ENCODE measurements at places on chromosomes 7 and 10.

DNA sequence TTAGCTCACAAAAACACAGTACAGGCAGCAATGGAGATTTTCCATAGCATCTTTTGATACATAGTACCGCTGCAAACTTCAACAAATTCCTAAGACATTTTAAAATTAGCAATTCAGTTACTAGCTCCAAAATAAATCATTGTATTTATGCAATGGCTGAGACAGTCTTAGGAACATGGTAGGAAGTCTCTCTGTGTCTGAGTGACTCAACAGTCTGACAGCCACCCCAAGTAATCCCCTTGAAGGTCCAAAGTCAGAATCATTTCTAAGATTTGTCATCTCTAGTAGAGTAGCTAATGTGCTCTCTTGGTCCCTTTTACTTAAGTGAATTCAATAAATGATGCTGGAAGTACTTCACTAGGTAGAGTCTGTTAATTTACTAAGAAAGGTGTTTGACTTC is 93.8 kb upstream of the NOBOX start:
- DNase-seq, result no peak

- no peak for DNase-seq
These were observed 19.2 kb downstream of the KCP start for GRCh38 chr7:128891110-128891941.

DNA sequence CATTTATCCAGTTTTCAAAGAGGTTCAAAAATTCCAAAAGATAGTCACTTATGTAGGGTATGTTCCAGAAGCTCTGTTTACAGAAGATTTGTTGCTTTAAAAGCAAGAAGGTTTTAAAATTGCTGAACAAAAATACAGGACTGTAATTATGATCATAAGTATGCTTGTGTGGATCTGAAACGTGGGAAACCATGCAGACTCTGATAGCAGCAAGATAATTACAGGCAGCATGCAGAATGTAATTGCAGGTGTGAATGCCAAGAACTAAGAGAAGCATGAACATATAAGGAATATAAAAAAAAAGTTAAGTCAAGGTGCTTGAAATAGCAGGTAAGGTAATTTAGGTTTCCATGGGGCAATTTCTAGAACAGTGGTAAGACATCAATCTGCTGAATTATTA is 405.7 kb downstream of the ARL4A start:
- DNase-seq, result no peak

GRCh38 chr7:134920026-134920753 is 66.1 kb upstream of the AGBL3 start:
- no peak for DNase-seq

- DNase-seq, result no peak
These were observed 98.5 kb downstream of the CABCOCO1 start for GRCh38 chr10:61760943-61761824.

- no peak for DNase-seq
These were observed 6.0 kb upstream of the DAGLB start for GRCh38 chr7:6453734-6454133.

DNA sequence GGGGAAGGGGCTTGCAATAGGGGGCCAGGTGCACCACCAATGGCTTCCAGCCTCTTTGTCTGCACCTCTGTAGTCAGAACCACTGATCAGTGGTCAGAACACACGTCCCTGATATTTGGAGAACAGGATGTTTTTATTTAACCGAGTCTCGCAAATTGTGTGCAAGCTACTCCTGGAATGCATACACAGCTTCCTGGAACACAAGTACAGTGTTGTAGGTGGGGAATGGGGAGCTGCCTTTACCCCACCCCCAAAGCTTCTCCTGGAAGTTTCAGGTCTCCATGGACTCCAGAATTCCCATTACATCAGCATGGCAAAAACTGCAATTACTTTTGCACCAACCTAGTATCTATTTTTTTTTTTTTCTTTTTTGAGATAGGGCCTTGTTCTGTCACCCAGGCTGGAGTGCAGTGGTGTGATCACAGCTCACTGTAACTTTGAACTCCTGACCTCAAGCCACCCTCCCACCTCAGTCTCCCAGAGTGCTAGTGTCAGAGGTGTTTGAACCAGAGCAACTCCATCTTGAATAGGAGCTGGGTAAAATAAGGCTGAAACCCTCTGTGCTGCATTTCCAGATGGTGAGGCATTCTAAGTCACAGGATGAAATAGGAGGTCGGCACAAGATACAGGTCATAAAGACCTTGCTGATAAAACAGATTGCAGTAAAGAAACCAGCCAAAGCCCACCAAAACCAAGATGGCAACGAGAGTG is 374.0 kb downstream of the CALN1 start:
- no peak for DNase-seq

DNA sequence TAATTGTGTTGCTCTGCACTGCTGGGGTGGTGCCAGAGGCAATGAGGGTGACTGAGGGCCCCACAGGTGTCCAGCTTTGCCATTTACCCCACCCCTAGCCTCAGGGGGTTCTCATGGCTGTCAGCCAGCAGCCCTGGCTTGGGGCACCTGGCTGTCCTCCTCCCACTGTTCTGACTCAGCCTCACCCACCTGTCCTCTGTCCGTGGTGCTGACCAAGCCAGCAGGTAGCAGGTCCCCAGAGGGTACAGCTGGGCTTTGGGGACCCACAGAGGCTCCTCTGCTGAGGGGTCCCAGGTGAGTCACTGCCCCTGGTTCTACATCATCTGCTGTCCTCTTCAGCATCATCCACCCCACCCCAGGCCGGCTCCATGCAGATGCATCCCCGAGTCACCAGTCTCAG is 32.2 kb upstream of the ZNF716 start:
- DNase-seq, result no peak

- DNase-seq, result no peak
These were observed 9.0 kb upstream of the MAFK start for GRCh38 chr7:1521456-1521855.

DNA sequence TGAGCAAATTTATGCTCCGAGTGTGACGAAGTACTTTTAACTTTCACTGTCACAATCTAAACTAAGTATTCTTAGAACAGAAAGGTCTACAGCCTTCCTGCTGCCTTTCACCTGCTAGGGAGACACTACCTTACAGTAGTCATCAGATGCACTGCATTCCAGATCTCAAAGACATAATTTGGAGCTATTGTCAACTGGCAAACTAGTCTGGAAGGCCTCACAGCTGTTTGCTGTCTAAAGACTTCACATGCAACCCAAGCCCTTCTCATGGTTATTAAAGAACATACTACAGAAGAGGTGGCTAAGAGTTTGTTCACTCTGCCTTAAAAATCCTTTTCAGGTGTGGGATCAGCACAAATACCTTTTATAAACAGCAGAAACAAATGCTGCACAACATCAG is 91.8 kb upstream of the KCNIP2 start:
- DNase-seq, result no peak

GRCh38 chr7:101085162-101085964 is at the start of gene TRIM56:
Gene TRIM56, plus strand, starts transcription at chr7:101085481. Its CDS starts 1,832 bp downstream, at chr7:101087313.
- peak; percentile 45 for DNase-seq

GRCh38 chr10:50552771-50553535 is 70.8 kb downstream of the SGMS1 start:
- DNase-seq, result no peak

DNA sequence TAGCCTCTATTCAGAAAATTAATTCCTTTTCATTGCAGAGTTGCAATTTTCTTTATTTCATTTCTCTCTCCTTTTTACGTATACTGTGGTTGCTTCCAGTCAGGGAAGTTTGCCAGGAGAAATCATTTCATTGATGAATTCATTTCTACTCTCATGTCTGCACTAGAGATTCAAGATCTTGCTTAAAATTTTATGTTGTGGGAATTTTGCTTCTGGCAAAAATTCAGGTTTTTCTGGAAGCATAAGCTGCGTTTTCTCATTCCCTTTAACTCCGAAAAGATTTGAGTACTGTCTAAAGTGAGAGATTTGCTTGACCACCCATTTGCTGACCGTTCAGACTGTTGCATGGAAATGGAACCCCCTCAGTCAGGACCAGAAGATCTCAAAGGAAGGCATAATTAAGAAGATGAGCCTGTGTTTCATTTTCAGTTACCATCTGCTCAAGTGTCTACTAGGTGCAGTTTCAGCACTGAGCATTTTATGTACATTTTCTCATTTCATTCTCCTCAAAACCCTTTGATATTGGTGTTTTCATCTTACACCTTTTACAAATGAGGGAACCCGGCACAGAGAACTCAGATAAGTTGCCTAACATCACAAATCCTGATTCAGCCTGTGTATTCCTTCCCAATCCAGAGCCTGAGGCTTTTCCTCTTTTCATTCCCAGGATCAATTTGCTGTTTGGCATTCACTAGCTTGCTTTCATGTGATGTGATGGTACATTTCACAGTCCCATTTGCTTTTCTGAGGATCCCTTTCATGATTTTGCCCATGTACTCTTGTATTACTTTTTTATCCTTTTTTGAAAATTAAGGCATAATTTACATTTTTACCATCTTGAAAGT is 3.9 kb downstream of the PTPRZ1 start:
- DNase-seq, result no peak

DNA sequence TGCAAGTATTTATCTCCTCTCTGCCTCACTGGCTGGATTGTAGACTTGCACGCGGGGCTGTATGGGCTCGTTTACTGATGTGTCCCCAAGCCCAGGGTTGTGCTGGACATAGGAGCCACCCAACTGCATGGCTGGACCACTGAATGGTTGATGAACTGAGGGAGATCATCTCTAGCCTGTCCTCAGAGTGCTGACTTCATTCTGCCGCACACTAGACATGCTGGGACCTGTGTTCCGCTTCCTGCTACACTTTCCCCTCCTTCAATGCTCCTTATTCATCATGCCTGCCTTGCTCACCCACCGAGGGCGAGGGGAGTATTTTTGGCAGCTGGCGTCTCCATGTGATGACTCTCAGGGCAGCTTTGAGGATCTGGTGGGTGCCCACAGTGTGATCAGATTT is 440.2 kb downstream of the GLRX3 start:
- no peak for DNase-seq

GRCh38 chr7:92766461-92767003 is 69.8 kb downstream of the CDK6 start:
- DNase-seq, result no peak

DNA sequence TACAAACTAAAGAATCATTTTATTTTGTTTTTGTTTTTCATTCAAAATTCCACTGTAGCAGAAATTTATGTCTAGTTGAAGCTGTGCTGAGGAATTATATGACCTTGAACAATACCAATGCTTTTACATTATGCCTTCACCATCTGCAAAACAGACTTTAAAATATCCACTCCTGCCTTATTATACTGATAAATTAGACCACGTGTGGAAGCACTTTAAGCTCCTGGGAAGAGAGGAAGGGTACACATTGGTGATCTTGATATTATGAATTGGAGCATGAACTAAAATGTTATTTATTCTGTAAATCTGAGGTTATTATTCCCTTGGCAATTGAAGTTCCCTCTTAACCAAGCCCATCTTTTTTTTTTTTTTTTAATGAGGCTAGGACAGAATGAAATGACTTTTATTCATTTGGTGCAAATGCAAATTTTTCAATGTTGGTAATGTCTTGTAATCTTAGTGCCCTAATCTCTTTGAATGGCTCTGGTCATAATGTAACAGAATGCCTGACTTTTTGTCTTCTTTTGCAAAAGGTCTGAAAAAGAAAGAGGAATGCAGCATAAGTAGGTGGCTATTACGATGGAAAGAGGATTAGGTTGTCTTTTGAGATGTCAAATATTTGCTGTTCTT is 139.9 kb upstream of the COBL start:
- DNase-seq, result no peak

- DNase-seq, result no peak
These were observed 46.7 kb downstream of the PLPP4 start for GRCh38 chr10:120503689-120504088.

DNA sequence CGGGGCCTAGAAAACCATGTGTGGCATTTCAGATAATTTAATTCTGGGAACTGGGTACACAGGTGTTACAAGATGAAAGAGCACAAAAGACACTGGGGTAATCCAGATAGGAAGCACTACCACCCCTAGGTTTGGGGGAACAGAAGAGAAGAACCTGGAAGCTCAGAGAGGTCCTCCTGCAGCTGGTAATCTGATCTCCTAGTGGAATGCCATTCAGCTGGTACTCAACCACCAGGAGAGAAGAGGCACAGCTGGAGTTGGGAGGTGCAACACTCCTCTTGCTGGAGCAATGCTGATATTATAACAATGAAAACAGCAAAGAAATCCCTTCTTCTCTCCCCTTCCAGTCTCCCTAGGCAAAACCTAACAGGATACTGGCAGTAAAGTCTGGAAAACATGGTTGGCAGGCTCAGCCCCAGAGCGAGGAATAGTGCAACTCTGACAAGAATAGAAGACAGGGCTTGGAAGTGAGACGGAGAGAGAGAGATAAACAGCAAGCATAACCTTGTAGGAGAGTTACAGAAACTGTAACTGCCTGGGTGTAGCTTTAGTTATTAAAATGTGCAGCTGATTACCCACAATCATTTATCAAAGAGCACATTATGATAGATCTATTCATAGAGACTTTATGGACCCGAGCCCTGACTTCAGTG is 35.0 kb downstream of the NRF1 start:
- DNase-seq, result no peak

DNA sequence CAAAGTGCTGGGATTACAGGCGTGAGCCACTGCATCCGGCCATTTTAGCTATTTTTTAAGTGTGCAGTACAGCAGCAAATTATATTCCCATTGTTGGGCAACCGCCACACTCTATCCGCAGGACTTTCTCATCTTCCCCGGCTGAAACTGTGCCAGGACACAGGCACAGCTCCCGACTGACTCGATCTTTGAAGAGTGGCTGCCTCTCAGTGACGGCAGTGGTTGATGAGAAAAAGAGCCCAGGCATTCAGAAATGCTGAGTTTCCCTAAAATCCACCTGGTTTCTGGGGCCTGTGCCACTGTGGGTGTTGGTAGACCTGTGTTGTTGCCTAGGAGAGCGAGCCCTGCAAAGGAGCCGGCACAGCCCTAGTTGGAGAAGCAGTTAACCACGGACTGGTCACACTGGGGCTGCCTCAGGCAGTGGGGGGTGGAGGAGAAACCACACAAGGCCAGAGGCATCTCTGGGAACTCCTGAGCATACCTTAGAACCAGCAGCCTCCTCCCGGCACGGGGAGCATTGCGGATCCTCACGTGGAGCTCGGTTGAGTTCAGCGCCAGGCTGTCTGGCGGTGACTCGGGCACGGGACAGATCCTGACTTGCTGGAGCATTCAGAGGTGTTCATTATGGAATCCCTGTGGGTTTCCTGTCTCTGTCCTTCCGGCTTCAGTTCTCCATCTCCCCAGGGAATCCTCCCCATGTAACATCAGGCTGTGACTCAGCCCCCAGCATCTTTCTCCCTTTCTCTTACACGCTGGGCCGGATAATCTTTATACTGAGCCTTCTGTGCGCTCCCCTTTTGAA is 16.2 kb downstream of the PFKFB3 start:
- DNase-seq, result no peak

DNA sequence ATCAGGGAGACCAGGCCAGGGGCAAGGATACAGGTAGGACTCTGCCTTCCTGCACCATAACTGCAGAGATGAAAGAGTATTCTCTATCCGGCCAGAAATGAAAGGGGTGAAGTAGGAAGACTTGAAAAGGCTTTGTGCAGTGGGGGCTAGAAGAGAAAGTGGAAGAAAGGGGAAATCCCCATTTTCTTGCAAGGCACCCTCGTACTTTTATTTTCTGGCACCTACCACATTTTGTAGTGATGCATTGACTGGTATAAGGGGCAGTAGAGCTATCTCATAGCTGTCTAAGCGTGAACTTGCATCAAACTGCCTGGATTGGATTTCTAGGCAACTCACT is 752 bp upstream of the CAMK2G start:
- no peak for DNase-seq

- DNase-seq, result no peak
These were observed 273.2 kb downstream of the PTPRN2 start for GRCh38 chr7:158314394-158314793.

GRCh38 chr7:22447762-22448161 is 52.2 kb downstream of the STEAP1B start:
- no peak for DNase-seq

Data from esophagus squamous epithelium (tissue), 5 donors.